ENCODE measurements at places on chromosomes 2 and 18.
A peak's percentile ranks its signal among the peaks of the same experiment; 100 is the strongest.

- DNase-seq, result peak; percentile 57
These were observed 2.4 kb downstream of the MARS2 start for GRCh38 chr2:197707316-197708213.

- DNase-seq, result no peak
These were observed 1.1 kb downstream of the EVA1A start for GRCh38 chr2:75559680-75560021.

DNA sequence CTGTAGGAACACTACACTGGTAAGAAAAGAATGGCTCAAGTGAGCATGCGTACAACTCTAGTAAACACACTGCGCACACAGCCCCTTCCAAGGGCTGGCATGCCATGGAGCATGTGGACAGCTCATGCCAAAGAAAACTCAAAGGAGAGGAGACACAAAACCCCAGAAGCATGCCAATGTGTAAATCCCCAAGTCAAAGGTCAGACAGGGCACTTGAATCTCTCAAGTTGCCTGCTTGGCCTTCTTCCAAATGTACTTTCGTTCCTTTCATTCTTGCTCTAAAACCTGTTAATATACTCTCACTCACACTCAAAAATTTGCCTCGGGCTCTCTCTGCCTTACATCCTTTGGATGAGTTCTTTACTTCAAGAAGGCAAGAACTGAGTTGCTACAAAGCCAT is 365.3 kb downstream of the NBAS start:
- DNase-seq, result no peak

GRCh38 chr2:205747829-205748386 is 65.6 kb downstream of the NRP2 start:
- DNase-seq, result no peak

DNA sequence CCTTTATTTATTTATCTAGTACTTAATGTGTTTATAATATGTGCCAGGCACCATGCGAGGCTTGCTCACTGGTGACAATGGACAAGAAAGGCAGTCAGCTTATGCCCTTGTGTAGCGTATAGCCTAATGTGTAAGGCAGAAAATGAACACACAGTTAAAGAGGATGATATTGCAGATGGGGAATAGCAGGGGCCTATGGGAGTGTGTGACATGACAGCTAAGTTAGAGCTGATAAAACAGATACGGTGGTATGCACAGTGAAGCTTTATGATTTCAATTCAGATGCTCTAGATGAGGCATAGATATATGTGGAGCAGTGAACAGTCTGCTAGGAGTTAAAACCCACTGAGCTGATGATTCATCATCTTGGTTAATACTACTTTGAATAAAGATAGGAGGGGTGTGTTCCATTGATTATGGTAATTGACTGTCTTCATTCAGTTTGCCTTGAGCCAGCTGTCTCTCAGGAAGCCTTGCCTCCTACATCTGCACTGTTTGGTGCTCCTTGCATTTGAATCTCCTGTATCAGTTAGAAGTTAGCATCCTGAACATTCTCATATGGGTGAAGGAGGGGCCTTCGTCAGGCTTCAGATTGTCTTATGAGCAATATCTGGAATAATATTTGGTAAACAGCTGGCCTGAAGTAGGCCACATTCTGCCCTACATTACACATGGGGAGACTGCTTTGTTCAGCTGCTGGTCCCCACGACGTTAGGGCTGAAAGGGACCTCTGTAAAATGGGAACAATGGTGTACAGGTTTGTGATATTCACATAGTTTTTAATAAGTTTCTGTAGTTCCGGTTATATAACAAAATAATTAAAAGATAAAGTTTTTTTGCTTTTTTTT is 13.2 kb downstream of the MAP4K4 start:
- peak; percentile 59 for DNase-seq

- peak; percentile 82 for DNase-seq
These were observed 9.0 kb downstream of the SERTAD2 start for GRCh38 chr2:64644458-64645382.

DNA sequence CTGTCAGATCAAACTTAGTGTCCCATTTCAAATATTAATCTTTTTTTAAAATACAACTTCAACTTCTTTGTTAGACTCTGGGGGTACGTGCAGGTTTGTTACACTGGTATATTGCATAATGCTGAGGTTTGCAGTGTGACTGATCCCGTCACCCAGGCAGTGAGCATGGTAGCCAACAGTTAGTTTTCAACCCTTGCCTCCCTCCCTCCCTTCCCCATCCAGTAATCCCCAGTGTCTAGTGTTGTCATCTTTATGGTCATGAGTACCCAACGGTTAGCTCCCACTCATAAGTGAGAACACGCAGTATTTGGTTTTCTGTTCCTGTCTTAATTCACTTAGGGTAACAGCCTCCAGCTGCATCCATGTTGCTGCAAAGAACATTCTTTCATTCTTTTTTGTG is 23.9 kb downstream of the NOL10 start:
- no peak for DNase-seq

GRCh38 chr2:134137182-134137611 is 116.7 kb upstream of the MGAT5 start:
- DNase-seq, result peak; percentile 81

DNA sequence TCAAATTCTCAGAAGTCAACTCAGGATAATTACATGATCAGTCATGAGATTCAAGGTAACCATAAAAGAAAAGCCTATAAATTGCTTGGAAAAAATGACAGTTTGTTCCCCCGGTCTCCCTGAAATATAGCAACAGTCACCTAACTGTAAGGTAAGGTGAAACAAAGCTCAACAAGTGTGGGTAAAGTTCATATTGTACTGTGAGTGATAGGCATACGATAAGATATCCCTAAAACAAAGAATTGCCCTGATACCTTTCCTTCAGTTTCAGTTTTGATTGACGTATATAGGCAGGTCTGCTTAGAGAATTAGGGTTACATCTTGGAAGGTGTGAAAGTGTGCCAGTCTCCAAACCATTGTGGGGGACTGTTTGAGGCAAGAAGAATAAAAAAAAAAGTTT is 4.0 kb upstream of the CCBE1 start:
- DNase-seq, result no peak

DNA sequence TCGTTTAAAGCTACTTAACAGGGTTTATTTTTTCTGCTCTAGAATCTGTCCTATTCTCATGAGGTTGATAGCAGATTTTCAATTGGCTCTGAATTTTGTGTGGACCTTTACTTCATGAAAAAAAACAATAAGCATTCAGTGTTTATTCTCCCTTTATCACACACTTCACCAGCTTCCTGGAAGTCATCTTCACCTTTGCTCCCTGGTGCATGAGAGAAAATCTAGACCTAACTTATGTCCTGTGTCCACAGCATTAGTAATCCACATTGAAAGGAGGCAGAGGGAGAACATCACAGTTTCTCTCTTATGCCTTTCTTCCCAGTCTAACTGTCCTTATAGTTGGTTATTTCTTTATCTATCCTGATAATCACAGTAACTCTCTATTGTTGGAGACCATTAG is 316.1 kb downstream of the PTH2R start:
- no peak for DNase-seq

- DNase-seq, result no peak
These were observed 2.8 kb upstream of the HAT1 start for GRCh38 chr2:171919453-171919852.

GRCh38 chr2:170971071-170971470 is 42.0 kb downstream of the GORASP2 start:
- no peak for DNase-seq

DNA sequence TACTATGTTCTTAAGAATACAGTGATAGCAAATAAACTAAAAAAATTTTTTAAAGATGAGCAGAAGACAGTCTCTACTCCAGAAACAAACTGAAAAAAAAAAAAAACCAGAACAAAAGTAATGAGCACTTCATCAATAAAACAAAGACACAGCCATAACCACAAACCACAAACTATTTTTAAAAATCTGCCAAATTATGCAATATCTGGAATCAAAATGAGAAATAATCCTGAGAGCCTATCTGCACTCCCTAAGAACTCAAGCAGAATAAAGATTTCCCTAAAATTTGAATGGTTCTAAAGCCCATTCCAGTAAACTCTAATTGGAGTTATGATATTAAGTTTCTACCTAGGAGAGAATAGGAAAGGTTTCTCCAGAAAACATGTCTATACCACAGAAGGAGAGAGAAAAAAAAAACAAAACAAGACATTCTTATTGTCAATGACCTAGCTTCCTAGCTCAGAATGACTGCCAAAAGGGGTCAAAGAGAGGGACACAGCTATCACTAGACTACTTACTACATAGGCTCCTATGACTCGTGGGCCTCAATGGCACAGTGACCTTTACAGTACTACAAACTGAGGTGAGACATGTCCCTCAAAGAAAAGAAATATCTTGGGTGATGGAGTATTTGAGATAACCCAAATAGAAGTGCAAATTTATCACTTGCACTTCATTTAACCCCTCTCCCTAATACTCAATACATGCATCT is 262.8 kb downstream of the ZEB2 start:
- peak; percentile 66 for DNase-seq

DNA sequence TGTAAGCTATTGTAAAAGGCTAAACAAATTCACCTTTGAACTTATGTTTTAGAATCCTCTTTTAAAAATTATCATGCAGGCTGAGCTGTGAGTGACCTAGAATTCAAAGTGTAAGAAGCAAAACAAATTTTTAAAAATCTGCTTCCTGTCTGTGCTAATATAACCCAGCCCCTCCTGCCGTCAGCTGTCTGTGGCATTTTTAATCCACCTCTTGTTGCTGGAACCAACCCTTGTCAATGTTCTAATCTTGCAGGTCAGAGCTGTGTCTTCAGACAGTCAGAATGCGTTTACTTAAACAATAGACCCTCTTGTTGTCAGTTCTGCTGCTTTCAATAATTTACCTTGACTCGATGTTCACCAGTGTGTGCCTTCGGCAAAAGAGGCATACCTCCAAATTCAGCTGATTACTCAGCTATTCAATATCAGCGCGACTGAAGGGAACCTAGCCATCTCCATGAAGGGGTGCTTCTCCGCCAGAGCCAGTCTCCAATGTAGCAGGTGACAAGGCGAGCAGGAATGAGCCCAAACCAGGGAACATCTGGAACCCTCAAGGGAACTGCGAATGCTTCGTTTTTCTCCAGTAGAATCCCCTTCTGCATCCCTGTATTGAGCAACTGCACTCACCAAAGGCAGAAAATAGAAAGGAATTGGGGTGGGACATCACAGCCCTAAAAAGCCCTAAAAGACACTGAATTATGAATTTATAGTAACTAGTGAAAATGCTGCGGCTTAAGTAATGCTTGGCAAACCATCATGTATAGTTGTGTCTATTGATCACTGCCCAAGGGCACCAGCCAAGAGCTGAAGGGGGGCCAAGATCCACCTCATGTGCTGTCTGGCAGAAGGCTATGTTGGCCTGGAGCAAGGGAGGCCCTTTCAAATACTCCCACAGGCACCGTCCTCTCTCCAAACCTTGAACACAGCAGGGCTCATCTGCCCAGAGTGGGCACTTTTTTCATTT is 62.5 kb downstream of the LYPD6B start:
- no peak for DNase-seq

GRCh38 chr2:121810959-121811853 is 55.8 kb downstream of the TSN start:
- DNase-seq, result peak; percentile 59

DNA sequence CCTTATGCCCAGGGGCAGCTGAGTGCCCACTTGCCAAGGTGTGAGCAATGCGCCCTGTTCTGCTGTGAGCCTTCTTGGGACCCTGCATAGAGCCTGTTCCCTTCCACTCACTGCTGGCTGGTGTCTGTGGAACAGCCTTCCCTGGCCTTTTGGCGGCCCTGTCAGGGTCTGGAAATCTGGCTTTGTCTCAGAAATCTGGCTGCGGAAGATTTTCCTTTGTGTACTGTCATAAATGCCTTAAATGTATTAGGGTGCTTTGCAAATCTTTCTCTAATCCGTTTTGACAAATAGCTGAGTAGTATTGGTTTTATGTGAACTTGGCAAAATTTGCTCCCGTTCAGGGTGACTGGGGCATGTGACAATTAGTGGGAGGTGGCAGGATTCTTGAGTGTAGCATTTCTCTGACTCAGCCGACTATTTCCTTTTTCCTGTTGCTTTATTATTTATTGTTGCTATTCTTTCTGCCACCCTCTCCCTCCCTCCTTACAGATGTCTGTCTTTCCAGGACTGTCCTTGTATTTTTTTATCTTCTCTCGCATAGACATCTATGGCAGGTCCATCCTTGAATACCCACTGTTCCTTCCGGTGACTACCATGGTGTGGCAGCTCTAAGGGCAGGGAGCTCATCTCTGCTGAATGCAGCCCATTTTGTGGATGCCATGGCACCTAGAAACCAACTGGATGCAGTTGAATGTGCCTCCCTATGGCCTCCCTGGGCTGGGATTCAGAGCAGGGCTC is 41.8 kb downstream of the LDLRAD4 start:
- peak; percentile 24 for DNase-seq

DNA sequence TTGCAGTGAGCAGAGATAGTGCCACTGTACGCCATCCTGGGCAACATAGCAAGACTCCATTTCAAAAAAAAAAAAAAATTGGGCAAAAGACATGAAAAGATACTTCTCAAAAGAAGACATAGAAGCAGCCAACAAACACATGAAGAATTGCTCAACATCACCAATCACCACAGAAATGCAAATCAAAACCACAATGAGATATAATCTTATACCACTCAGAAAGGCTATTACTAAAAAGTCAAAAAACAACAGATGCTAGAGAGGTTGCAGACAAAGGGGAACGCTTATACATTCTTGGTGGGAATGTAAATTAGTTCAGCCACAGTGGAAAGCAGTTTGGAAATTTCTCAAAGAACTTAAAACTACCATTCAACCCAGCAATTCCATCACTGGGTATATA is 43.1 kb upstream of the CHAC2 start:
- DNase-seq, result peak; percentile 68

- DNase-seq, result no peak
These were observed 186.3 kb upstream of the TMEFF2 start for GRCh38 chr2:192381082-192381481.

- DNase-seq, result no peak
These were observed 8.9 kb upstream of the AFF3 start for GRCh38 chr2:100151310-100151709.

GRCh38 chr18:28728891-28729290 is 552.0 kb upstream of the CDH2 start:
- DNase-seq, result peak; percentile 36

GRCh38 chr2:75146606-75147332 is 52.6 kb downstream of the TACR1 start:
- peak; percentile 80 for DNase-seq

DNA sequence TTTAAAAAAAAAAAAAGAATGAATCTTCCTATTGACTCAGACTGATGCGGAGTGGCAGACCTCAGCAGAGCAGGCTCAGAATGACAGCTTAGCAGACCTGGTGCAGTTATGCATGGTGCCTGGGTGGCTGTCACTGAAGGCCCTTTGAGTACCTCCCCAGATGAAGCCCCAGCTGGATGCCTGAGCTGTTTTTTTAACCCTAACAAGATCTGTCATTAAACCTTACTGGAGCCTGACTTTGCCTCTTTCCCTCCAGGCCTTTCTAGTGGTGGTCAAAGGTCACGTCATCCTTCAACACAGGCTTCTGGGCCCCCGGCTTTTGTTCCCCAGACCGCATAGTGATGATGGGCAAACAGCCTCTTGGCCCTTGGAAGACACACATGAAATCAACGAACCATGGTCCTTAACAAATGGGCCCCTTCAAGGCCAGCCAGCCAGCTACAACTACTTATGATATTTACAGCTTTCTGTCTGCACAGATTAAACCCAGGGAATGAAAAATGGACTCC is 138.3 kb upstream of the CYP1B1 start:
- peak; percentile 21 for DNase-seq

All from fibroblast of skin of right quadriceps (primary cell).